Activated T-cell treated with anti-CD3 and anti-CD28 coated beads for 1 hour (primary cell): ENCODE measurements at places on chromosomes 1 and 21.

GRCh38 chr1:22920026-22920733, 52.5 kb downstream of the LACTBL1 start:
- no peak for DNase-seq

GRCh38 chr1:167912294-167912693, 1.6 kb downstream of the ADCY10 start:
- DNase-seq = no peak

DNA sequence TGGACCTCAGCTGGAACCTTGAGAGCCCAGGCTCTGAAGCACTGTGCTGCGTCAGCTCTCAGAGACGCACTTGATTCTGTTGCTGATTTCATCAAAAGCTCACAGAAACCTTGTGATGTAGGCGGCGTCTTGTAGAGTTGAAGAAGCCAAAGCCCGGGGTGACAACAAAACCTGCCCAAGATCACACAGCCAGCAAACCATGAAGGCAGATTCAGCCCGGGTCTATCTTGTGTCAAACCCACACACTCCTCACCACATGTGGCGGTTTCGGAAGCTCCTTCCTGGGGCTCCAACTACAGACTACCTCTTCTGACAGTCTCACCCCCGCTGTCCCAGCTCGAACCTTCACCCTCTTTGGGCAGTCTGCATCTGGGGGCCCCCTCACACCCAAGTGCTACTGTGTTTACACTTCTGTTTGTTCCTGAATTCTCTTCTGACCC, 50.4 kb downstream of the TENT5C start:
- DNase-seq = peak; percentile 47

- no peak for DNase-seq
Observed at GRCh38 chr1:222601257-222601656, 11.5 kb upstream of the TAF1A start.

DNA sequence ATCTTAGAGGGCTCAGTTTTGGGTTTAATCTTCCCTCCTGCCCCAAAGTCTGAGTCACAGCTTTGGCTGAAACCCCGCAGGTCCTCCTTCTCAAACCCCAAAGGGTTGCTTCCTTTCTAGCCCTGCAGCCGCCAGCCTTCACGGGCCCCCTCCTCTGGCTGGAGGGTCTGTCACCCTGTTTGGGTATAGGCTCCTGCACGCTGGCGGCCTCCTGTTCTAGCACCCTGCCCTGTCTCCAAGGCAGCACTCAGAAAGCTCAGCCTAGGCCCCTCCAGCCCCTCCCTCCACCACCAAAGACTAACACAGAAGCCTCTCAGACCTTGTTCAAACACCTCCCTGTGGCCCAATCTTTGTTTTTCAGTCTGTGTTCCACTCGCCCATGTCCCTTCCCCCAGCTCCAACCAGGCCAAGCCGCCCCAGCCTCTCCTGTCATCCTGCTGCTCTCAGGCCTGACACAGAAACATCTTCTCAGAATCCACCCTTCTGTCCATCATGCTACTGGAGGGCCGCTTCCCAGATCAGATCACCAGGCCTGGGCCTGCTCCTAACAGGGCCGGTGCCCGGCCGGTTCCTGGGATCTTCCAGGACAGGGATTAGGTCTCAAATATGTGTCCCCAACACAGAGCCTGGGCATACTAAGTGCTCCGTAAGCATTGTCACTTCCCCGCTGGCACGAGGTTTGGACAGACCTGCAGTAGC, 35.6 kb downstream of the HTR6 start:
- no peak for DNase-seq

DNA sequence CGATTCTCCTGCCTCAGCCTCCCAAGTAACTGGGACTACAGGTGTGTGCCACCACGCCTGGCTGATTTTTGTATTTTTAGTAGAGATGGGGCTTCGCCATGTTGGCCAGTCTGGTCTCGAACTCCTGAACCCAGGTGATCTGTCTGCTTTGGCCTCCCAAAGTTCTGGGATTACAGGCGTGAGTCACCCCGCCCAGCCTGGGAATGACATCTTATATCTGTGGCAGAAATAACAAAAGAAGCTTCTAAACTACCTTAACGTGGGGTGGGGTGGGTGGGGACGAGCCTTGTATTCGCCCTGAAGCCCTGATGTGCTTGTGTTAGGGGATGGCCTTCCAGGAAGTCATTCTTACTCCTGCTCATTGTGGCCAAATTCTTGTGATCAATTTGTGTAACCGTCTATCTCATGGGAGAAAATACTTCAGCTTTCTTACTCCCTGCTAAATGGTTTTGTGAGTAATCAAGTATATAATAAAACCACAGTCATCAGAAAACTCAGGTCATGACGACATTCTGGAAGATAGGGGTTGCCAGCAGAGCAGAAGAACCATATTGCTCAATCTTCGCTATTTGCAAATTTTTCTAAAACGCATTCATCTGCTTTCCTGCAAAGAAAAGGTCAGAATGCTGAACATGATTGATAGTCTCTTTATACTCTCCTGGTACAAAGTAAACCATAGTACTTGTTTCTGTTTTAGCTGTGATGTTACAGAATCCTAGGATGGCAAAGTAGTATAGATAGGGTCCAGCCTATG, 63.2 kb downstream of the DIRAS3 start:
- DNase-seq = no peak

DNA sequence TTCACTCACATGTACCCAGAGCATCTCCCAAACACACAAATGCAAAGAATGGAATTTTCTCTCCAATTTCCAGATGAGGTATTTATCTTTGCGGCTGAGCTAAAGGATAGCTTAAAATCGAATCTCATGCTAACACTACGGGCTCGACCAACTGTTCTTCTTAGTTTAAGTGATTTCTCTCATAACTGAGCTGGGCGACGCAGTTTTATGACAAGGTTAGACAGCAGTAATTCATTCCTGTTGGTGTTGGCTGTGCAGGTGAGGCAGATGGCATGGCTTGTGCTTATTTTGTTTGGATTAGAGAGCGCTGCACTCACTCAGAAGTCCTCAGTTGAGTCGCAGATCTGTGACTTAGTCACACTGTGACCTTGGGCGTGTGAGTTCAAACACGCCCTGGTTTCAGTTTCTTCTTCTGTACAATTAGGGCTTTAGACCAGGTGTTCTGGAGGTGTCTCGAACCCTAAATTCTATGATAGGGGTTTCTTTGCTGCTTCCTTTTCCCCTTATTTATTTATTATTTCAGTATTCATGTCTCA, 41.5 kb upstream of the MRPS6 start:
- no peak for DNase-seq

GRCh38 chr1:198910816-198911215, 272.0 kb downstream of the PTPRC start:
- no peak for DNase-seq

DNA sequence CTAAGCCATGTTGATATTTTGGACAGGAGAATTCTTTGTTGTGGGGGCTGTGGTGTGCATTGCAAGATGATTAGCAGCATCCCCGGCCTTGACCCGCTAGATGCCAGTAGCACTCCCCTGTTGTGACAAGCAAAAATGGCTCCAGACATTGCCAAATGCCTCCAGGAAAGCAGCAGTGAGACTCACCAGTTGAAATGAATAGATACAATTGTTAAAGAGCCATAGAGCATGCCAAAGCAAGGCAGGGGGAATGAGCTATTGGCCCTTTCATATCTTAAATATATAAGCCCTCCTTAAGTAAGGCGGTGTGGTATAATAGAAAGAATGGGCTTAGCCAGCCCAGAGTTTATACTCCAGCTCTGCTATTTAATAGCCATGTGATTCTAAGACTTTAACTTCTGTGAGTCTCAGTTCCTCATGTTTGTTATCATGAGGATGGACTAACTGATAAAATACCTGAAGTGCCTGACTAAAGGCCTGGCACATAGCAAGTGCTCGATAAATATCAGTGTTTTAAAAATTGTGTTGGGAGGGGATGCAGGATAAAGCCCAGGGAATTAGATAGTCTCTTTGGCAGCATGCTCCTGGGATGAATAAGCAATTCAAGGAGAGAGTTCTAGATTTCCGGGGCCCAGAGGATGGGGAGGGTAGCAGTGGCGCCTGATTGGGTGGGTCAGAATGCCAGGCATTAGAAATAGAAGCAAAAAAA, 21.1 kb upstream of the RGS4 start:
- no peak for DNase-seq

DNA sequence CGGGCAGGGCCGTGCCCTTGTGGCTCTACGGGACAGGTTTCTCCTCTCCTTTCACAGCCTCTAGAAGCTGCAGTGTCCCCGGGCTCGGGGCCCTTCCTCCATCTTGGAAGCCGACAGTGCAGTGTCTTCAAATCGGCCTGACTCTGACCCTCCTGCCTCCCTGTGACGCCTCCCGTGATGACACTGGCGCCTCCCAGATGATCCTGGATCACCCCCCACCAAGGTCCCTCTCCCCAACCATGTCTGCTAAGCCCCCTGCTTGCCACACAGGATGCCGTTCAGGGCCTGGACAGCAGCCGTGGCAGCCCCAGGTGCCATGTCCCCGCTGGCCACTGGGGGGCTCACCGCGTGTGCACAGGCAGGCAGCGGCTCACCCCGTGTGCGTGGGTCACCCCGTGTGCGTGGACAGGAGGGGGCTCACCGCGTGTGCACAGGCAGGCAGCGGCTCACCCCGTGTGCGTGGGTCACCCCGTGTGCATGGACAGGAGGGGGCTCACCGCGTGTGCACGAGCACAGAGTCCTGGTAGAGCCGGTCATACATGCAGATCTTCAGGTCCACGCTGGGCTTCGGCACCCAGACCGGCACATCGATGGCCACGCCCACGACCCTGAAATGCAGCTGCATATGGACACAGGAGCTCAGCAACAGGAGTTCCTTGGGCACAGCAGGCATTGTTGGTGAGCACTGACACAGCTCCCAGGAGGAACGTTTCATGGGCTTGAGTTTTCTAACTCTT, 24.9 kb upstream of the TMEM52 start:
- DNase-seq = peak; percentile 55

GRCh38 chr1:243980471-243980870, 70.6 kb upstream of the ZBTB18 start:
- no peak for DNase-seq

DNA sequence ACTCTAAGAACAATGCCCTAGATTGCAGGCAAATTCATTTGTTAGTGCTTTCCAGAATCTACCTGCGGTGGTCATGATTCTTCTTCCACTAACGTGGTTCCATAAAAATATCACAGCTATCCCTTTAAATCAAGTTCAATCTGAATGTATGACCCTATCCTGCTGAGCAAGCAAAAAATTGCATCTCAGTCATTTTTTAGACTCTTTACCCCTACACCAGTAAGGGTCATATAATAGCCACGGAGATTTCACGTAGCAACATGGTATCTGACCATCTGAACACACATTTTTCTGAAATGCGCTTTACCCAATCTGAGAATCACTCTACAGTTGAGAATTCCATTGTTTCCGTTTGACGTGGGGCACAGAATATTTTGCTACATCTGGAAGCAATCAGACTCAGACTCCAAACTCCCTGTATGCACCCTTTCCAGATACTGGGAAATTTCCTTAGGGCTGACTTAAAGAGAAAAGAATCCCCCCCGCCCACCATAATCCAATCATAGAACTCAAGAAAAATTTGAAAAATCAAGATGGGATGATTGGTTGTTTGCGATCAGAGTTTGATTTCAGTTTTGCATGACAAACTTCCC, 699.2 kb upstream of the ZP4 start:
- DNase-seq = no peak

DNA sequence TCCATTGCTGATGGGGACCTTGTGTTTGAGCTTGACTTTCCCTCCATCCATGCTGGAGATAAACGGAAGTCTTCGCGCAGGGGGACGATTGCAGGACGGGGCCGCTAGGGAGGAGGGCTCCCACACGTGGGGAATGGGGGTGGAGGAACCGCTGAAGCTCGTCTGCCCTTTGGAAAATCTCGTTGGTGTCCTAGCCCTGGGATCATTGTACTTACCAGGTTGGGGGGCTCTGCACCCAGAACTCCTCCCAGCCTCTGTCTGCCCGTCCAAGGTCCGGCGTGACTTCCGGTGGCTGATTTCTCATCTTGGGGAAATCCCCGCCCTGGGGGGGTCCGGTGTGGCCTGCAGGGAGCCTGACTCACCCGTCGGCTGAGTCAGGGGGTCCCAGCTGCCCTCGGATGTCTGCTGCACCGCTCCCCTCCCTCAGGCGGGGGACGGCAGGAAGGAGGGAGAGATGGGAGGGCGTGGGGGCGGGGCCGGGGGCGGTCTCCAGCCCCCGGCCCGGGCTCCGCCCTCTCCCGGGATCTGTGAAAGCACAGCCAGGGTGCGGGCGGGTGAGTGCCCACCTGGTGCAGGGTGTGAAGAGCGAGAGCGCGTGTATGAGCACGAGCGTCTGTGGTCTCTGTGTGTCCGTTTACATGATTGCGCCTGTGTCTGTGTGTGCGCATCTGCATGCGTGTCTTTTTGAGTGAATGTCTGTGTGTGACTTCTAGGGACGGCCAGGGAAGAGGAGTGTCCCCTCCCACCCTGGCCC, 35.8 kb downstream of the PIK3CD start:
- DNase-seq = peak; percentile 47

DNA sequence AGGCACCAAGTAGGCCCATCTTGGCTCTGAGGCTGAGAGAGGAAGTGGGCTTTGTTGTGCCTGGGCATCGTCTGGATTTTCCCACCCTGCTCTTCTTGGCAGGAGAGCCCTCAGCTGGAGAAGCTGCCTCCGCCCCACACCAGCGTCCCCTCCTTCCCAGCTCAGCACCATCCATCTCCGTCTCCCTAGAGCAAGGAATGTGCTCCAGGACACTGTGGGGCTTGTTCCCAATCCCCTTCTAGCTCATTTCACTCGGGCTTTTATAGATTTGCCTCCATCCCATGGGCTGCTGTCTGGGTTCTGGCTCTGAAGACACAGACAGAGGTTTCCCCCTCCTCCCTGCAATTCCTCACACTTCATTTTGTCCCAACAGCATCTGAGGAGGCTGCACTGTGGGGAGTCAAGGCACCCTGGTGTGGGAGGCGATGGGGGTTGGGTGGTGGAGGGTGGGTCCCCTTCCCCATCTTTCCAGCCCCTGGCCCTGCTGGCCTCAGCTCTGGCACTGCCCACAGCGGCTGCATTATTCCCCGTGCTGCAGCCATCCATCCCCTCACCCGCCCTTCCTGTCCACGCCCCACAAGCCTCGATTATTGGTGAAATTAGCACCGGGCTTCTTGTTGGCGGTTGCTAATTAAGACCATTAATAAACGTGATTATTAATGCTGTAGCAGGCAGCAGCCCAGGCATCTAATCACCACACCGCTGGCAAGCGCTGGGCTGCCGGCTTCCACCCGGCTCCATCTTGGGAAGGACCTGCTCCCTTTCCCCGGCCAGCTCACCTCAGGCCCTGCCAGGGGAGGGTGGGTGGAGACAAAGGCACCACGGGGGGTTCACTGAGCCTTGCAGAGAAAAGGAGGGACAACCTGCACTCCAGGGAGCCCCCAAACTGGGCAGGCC, 21.7 kb downstream of the RHBG start:
- no peak for DNase-seq

GRCh38 chr1:33338440-33339211, 17.7 kb upstream of the A3GALT2 start:
- DNase-seq = no peak
